Breast epithelium (tissue), 4 donors: ENCODE measurements at places on chromosomes 2 and 18.

- no peak for DNase-seq
Measured at GRCh38 chr18:61736133-61736532, 156.7 kb downstream of the RNF152 start.

GRCh38 chr18:22410126-22410525, 7.6 kb downstream of the CTAGE1 start:
- DNase-seq = no peak

GRCh38 chr2:217095511-217096205, 235.8 kb upstream of the TNP1 start:
- DNase-seq = no peak

- DNase-seq = no peak
Measured at GRCh38 chr18:44198612-44199284, 481.9 kb upstream of the SETBP1 start.

DNA sequence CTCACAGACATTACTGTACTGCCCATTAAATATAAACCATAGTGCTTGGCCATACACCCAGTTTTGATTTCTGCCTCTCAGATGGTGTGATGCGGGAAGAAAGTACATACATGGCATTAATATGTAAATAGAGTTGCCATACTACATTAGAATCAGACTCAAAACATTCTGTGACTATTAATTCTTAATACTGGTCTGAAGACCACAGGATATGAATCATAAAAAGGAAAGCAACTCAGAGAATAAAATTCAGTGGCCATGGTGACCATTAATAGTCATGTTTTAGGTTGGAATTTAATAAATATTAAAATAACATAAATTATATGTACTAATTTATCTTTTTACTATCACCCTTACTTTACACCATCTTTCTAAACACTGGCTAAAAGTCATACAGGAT, 33.0 kb upstream of the WDR75 start:
- no peak for DNase-seq

DNA sequence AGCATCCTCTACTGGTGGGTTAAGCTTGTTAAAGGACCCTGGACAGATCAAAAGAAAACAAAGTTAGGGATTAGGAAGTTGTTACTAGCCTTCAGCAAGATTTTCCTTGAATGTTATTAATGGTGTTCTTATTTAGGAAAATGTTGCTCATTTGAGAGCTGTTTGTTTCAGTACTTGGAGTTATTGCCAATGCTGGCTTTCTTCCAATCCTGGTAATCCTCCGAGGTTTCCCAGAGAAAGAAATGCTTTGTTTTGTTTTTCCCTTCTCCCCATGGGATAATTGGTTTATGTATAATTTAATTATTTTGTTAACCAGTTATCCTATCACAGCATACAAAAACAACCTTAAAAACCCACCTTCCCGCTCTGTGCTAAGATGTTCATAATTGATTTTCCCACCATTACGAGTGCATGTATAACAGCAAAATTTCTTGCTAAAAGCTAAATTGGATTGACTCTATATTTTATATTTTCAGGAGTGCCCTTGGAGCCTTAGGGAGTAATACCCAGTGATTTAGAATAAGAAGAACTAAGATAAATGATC, 79.8 kb downstream of the MGAT5 start:
- DNase-seq = no peak

- DNase-seq = no peak
Measured at GRCh38 chr18:68376926-68377325, 338.0 kb downstream of the TMX3 start.

- no peak for DNase-seq
Measured at GRCh38 chr2:118374974-118375755, 286.9 kb downstream of the INSIG2 start.

- DNase-seq = no peak
Measured at GRCh38 chr2:149049142-149049541, 10.6 kb downstream of the LYPD6B start.

GRCh38 chr2:38076710-38077430, 919 bp upstream of the CYP1B1 start:
- peak; percentile 59 for DNase-seq

DNA sequence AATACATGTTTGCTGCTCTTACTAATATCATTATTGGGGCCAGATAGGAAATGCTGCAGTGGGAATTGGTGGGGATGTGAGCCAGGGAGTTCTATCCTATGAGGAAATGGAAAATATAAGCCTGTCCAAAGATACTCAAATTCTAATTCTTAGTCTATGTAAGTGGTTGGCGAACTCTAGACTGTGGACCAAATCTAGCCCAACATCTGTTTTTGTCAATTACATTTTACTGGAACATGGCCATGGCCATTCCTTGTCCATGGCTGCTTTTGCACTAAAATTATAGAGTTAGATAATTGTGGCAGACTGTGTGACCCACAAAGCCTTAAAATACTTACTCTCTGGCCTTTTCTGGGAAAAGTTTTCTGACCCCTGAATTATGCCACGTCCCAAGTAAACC, 113.3 kb downstream of the MGAT5 start:
- DNase-seq = no peak

- DNase-seq = no peak
Measured at GRCh38 chr2:215930505-215931253, 82.7 kb downstream of the MREG start.

GRCh38 chr2:218806346-218806978, 24.5 kb downstream of the CYP27A1 start:
- DNase-seq = peak; percentile 64

- DNase-seq = no peak
Measured at GRCh38 chr2:228493852-228494251, 312.4 kb upstream of the SPHKAP start.

GRCh38 chr2:160294339-160294803, 94.3 kb upstream of the ITGB6 start:
- DNase-seq = no peak

GRCh38 chr2:149394864-149395263, 64.5 kb downstream of the LYPD6 start:
- no peak for DNase-seq

DNA sequence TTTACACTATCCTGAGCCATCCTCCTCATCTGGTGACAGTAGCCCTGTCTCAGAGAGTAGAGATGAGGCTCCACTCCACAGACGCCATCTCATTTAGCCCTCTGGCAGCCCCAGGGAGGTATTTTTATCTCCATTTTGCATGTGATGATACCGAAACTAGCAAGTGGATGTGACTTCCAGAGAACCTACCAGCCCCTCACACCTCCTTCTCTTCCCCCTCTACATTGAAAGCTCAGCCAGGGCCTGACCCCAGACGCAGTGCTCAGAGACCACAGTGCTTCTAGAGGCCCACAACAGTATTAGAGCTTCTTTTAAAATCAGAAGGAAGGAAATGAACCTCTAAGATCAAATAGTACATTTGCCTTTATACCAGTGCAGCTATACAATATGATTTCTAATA, 8.3 kb downstream of the GYPC start:
- DNase-seq = no peak

DNA sequence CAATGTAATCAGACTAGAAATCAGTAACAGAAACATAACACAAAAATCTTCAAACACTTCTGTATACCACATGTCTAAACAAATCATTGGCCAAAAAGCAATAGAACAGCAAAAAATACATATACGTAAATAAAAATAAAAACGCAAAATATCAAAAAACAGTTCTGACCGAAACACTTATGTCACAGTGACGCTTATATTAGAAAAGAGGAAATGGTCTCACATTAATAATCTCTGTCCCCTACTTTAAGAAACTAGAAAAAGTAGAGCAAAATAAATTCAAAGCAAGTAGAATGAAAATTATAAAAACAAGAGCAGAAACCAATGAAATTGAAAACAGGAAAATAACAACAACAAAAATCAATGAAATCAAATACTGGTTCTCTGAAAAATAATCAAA, 41.9 kb downstream of the TMEM131 start:
- DNase-seq = no peak

DNA sequence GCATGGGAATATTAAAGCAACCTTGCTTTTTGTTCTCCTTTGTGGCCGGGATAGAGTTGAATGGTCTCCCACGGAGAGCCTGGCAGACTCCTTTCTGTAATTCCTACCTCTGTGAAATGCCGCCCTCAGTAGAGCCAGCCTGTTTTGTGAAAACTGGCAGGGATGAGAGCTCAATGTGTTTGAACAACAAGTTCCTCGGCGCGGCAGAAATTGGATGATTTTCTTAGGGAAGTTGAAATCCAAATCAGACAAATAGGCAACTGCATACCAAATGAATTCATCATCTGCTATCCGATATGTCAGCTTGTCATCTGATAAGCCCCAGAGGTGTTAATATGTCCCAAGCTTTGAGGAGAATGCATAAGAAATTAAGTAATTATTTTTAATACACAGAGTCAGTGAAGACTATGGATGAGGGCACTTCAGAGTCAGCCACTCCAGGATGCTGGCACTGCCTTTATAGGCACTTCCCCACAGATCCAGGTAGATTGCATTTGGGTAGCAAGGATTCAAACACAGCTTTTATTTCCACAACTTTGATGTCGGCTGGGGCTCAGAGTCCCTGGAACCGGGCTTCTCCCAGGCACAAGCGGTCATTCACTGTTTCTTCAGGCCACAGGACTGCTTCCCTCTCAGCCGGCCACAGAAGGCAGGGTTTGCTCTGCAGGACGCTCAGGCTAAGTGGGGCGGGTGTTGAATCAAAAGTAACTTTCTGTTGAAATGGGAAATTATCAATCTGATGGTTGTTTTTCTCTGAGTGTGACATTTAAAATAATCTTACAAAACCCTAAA, 82.8 kb upstream of the REV1 start:
- DNase-seq = no peak

GRCh38 chr2:1373830-1374229, 39.4 kb upstream of the TPO start:
- no peak for DNase-seq

- DNase-seq = no peak
Measured at GRCh38 chr2:28449488-28450395, 46.1 kb upstream of the PLB1 start.

GRCh38 chr18:70452501-70452900, 163.7 kb downstream of the SOCS6 start:
- no peak for DNase-seq

DNA sequence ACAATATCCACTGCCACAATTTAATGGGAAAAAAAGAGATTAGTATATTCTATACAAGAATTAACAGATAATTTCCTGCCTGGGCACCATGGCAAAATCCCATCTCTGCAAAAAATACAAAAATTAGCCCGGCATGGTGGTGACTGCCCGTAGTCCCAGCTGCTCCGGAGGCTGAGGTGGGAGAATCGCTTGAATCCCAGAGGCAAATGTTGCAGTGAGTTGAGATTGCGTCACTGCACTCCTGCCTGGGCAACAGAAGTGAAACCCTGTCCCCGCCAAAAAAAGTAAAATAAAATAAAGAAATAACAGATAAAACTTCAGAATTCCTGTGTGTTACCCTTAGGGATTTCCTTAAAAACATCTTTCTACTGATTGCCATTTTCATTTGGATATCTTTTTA, 1194.8 kb upstream of the PIK3C3 start:
- no peak for DNase-seq

- DNase-seq = no peak
Measured at GRCh38 chr18:5503740-5504139, 40.1 kb downstream of the EPB41L3 start.

DNA sequence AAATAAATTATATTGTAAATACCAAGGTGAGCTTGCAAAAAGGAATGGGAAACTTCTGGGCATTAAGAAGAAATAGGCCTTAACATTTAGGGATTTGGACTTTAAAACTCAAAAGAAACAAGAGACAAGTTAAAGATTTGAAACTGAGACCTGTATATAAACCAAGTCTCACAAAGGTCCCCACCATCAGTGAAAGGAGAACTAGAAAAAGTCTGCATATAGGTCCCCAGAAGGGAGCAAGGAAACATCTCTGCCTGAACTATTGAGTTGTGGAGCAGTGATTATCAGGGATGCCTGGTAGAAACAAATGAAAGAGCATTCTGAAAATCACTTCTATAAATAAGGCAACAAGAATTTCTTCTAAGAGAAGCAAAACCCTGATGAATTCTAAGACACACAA, 30.5 kb upstream of the ITGAV start:
- no peak for DNase-seq

- DNase-seq = no peak
Measured at GRCh38 chr2:178363252-178363651, 87.7 kb downstream of the PRKRA start.

- DNase-seq = no peak
Measured at GRCh38 chr2:45945302-45945717, 293.8 kb downstream of the PRKCE start.

GRCh38 chr2:95344656-95345055, 47.5 kb downstream of the KCNIP3 start:
- peak; percentile 5 for DNase-seq

DNA sequence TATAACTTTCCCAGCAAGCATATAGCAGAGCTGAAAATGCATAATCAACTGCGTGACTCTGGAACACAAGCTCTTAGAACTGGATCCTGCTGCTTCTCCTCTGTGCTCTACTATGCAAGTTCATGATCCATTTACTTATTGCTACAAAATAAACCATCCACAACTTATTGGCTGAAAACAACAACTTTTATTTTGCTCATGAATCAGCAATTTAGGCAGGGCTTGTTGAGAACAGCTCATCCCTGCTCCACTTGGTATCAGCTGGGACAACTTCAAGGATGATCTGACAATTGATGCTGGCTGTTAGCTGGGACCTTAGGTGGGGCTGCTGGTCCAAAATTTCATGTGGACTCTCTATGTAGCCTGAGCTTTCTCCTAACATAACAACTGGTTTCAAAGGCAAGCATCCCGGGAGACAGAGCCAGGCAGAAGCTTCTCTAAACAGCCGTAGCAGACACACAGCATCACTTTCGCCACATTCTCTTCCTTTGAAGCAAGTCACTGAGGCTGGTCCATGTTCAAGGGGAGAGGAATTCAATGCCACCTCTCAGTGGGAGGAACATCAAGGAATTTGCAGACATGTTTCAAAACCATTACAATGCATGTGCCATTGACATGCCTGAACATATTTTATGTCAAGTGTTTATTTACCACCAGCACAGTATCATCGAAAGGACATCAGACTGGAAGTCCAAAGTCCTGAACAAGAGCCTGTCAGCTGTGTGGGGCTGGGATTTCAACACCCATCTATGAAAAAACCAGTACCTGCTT, 153.1 kb upstream of the PKDCC start:
- no peak for DNase-seq

- DNase-seq = no peak
Measured at GRCh38 chr2:31191931-31192330, 25.4 kb downstream of the CAPN14 start.

DNA sequence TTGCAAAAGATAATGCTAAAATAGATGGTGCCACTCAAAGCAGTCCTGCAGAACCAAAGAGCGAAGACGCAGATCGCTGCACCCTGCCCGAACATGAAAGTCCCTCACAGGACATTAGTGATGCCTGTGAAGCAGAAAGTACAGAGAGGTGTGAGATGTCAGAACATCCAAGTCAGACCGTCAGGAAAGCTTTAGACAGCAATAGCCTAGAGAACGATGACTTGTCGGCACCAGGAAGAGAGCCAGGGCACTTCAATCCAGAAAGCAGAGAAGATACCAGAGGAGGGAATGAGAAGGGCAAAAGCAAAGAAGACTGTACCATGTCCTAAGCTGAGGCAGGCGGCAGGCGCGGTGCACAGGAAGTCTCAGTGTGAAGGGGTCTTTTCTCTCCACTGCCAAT, 34.8 kb upstream of the RBM44 start:
- DNase-seq = no peak
